NCI-H774 (cell line): ENCODE measurements at places on chromosomes 2 and 18.
A peak's percentile ranks its signal among the peaks of the same experiment; 100 is the strongest.

DNA sequence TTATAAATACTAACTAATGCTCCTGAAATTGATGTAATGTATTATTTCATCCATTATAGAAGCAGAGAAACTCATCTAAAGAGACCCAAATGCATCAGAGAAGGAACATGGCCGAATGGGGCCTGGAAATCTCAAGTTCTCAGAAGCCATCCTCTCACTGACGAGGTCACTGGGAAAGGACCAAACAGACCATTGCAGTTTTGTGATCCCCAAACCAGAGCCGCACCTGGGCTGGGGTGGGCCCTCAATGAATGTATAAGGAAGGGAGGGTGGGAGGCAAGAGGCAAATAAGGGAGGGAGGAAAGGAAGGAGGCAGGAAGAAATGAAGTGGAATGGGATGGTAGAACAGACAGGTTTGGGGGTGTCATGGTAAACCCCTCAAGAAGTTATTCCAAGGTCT is 245.3 kb upstream of the ID2 start:
- DNase-seq, result no peak

DNA sequence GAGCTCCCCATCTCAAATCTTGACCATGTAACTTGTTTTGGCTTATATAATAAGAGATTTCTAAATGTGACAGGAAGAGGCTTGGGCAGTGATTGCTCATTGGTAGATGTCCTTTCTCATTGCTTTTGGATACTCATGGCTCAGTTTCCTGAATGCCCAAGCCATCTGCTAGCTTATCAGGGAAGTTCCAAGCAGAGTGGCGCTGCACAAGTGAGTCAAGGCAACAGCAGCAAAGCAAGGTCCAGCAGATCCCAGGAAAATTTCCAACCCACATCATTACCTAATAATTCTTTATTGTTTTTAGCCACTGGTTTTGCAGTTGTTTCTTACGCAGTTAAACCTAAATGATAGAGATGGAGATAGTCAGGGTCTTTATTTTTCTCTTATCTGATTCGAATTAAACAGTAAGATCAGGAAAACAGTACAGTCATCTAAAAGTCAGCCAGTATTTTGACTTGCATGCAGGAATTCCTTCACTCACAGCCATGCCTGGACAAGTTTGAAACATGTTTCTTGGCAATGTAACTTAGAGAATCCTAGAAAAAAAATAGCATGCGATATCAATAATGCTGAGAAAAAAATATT is 349.7 kb upstream of the TMEFF2 start:
- no peak for DNase-seq

DNA sequence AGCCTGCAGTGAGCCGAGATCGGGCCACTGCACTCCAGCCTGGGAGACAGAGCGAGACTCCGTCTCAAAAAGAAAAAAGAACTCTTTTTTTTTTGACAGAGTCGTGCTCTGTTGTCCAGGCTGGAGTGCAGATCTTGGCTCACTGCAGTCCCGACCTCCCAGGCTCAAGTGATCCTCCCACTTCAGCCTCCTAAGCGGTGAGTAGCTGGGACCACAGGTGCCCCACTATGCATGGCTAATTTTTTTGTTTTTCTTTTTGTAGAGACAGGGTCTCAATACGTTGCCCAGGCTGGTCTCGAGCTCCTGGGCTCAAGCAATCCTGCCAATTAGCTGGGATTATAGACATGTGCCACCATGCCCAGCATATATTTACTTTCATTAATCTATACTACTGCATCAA is 12.5 kb upstream of the INO80D start:
- DNase-seq, result no peak

- no peak for DNase-seq
These were observed 14.9 kb upstream of the HPCAL1 start for GRCh38 chr2:10287761-10288160.

GRCh38 chr2:221096706-221097567 is 475.2 kb downstream of the EPHA4 start:
- DNase-seq, result no peak

GRCh38 chr2:239294571-239295054 is 106.2 kb downstream of the HDAC4 start:
- no peak for DNase-seq

DNA sequence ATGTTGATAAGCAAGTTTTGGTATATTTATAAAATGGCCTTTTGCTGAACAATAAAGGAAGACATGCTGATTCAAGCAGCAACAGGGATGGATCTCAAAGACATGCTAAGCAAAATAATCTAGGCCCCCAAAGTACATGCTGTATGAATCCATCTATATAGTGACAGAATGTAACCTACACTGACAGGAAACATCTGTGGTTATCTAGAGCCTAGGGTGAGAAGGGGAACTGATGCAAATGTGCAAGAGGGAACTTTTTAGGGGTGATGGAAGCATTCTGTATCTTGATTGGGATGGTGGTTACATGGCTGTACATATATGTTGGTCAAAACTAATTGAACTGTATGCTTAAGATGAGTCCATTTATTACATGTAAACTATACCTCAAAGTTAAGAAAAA is 24.2 kb downstream of the CNRIP1 start:
- no peak for DNase-seq

- peak; percentile 33 for DNase-seq
These were observed 305.0 kb upstream of the EPAS1 start for GRCh38 chr2:45992021-45992740.

DNA sequence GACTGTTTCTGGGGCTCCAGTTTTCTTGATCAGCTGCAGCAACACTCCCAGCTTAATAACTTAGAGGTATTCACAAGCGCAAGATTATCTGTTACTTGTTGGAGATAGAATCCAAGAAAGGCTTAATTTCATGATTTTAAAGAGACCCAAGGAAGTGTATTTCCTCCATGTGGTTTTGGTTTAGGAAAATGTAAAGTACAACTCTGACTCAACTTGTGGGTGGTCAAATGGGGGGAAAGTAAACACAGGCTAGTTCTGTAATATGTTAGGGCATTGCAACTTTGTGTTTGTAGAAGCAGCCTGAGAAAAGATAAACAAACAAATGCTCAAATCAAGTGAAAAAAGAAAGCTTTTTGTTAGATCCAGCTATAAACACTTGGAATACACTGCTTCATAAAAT is 90.1 kb upstream of the COL3A1 start:
- DNase-seq, result no peak

GRCh38 chr2:190911813-190912212 is 31.2 kb downstream of the GLS start:
- no peak for DNase-seq

- no peak for DNase-seq
These were observed 110.1 kb downstream of the GALR1 start for GRCh38 chr18:77359561-77360314.

DNA sequence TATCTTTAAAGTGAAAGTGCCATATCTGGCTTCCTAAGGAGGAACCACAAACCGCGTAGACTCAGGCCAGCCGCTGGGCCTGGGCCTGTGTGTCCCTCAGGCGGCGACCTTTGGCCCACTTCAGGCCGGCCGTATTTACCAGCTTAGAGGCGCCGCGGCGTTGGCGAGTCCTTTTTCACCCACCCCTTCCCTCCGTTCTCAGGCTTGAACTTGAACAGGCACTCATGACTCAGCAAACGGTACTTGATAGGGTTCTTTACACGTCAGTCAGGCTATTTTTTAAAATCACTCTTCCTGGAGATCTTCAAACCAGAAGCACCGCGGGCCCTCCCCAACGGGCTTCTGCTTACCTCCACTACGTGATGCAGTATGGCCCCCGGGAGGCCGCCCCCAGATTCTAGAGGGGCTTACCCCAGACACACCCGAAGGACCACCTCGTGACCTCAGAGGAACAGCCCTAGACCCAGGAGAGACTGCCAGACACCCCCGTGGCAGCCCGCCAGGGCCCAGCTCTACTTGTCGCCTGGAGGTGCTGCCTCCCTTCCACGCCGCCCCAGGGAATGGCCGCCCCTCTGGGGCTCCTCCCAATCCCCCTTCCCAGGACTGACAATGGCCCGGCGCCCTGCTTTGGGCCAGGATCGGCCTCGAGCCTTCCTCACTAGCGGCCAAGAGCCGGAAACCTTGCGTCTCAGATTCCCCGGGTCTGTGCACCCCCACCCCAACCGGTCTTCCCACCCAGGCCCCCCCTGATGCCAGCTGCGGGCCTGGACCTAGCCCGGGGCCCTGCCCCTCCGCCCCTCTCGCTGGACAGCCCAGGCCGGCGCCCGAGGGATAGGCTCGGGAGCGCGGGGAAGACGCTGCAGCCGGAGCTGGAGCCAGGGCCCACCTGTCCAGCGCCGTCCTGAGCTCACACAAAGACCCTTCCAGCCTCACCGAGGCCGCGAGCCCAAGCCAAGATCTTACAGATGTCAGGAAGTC is 33.8 kb upstream of the IMPA2 start:
- no peak for DNase-seq

GRCh38 chr18:69770238-69770637 is 177.4 kb downstream of the CD226 start:
- no peak for DNase-seq

DNA sequence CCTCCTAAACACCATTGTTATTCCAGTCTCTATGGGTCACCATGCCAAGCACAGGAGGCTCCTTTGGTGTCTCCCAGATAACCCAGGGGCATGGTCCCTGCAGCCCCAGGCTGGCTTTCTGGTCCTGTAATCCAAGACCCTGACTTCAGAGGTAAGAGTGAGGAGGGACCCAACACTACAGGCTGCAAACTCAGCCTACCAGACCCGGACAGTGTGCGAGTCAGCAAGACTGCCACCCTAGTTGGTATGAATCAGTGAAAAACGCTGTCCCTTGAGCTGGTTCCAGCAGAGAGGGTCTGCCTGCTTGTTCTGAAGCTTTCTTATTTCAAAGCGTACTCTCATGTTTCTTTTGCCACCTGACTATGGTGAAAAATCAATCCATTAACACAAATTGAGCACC is 47.6 kb upstream of the ZFP36L2 start:
- DNase-seq, result no peak

DNA sequence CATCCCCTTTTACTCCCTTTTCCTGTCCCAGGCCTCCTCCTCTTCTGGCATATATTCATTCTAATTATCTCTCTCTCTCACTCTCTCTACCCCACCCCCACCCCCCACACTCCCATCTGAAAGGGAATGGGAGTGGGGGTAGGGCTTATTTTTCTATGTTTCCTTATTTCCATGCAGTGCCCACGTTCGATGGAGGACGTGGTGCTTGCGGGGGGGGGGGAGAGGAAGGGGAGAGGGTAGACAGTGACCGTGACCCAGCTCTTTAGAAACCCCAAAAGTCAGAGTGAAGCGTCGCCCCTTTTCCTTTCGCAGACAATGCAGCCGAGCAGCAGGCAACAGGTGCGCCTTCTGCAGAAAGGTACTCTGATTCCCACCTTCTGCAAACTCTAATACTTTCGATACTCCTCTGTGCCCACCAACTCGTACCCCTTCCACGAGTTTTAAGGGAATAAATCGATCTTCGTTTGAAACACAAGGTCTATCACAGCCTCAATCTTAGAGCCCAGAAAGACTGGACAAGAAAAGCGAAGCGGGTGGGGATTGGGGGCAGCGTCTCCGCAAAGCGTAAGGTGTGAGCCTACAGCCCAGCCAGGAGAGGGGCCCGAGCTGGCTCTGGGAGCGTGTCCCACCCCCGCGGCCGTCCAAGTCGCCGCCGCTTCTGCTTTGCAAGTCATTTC is 891 bp upstream of the NR4A2 start:
- no peak for DNase-seq

- DNase-seq, result no peak
These were observed 50.1 kb upstream of the MAPRE2 start for GRCh38 chr18:34991152-34991551.

- DNase-seq, result no peak
These were observed 161.6 kb upstream of the TRIB2 start for GRCh38 chr2:12555012-12555645.

DNA sequence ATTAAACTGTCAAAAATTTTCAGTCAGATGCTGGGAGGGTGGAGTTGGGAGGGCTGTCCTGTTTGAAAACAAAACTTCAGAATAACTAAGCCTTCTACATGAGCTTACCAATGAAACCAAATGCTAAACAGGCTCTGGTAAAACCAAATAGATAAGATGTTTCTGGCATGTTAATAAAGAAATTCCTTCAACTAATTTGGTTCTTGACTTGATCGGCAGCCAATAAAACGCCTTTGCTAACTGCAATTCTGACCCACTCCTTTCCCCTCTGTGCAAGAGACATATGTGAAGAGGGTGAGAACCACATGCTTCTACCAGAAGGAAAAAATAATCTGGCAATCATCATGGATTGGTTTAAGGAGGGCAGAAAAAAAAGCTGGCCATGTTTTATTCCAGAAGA is 20.9 kb downstream of the MAP4K3 start:
- no peak for DNase-seq

DNA sequence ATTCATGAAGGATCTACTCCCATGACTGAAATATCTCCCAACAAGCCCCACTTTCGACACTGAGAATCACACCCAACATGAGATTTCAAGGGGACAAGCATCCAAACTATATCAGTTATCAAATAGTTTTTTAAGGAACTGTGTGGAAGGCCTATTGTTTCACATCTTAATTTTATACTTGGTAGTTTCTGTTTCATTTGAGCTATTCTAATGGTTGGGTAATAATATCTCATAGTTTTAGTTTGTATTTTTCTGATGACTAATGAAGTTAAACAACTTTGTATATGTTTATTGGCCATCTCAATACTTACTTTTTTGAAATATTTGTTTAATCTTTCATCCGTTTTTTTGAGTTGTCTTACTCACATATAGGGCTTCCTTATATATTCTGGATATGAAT is 135.0 kb downstream of the SCG2 start:
- DNase-seq, result no peak

DNA sequence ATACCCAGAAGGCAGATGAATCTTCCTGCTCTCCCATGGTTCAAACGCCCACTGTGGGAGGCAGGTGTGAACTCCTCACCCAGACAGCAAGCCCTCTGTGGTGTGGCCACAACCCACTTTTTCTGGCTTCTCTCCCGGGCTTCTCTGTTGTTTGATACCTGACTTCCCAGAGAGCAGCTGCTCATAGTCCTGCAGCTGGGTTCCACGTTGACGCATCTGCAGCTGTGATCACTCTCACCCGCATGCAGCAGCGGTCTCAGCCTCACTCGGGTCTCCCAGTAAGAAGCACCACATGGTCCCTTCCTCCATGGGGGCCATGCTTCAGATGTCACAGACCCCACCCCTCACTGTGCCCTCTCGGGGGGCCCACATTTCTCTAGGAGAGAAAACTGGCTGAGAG is 3.5 kb downstream of the ASPRV1 start:
- DNase-seq, result no peak

GRCh38 chr18:24466771-24467170 is 6.3 kb downstream of the HRH4 start:
- no peak for DNase-seq

DNA sequence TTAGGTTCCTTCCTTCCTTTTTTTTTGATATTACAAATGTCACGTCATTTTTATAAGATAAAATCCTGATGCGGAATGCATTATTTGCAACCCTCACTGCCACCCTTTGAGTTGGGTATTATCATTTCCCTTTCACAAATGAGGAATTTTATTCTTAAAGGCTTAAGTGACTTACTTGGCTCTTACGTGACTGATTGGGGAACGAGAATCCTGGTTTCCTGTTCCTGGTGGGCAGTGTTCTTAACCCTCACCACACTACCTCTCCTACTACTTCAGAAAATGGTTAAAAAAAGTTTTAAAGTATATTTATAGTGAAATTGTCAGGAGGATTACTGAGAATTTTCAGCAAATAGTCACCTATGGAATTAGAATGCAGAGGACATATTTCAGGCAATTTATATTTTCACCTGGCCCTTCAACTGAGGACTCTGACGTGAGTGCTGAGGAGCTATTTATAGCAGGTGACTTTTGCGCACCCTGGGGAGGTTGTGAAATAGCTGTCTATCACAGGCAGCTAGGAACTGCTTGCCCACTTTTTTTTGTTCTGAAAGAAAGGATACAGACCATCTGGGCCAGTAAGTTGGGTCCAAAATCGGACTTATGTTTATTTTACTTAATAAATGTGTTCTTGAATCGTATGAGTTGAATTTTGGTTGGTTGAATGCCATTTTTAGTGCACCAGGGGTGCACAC is 18.7 kb upstream of the RASGRP3 start:
- no peak for DNase-seq
